Stimulated activated CD8-positive, alpha-beta memory T cell treated with anti-CD3 and anti-CD28 coated beads, Interleukin-7, amount 100 ng/mL, for 48 hours (primary cell): ENCODE measurements at places on chromosomes 1 and 21.

- DNase-seq, result no peak
Observed at GRCh38 chr1:173996995-173997394, 25.2 kb downstream of the RC3H1 start.

- no peak for DNase-seq
Observed at GRCh38 chr1:187870552-187870951, 1041.8 kb downstream of the PLA2G4A start.

DNA sequence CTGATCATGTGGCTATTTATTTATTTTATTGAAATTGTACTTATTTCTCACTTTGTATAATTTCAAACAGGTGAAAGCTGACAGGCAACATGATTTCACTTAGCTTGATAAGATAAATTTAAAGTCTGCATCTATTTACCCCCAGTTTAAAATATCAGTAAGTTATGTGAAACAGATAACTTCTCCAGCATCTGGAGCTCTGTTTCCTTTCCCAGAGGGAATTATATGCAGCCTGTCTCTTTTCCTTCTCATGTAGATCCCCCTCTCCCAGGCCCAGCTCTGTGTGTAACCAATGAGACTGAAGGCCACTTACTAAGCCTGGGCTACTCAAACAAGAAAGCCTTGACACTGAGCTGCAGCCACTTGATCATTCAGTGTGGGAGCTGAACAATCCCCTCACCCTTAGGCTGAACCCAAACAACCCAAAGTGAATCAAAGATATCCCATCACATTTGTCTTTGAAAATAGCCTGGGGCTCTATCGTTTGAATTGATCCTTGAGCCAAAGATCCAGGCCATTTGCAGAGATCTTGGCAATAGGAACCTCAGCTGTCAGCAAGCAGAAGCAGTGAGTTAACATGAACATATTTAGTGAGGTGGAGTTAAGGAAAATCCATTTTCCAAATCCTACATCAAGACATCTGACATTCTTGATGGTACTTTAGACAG is 383.9 kb downstream of the TGFB2 start:
- DNase-seq, result no peak

DNA sequence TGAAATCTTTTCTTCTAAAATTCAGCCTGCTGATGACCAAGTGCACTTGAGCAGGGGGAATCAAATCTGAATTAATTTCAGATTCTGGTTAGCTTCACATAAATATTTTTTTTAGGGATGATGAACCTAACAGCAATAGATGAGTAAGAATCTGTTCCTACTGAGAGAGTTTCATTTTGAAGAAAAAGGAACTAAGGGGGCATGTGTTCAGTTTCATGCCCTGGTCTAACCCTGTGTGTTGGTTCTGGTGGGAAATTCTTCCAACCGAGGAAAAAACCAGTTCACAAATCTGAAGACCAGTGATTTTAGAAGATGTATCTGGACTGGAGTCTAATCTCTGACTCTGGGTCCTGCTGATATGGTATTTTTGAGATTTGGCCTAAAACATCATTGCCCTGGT is 13.7 kb downstream of the SELL start:
- DNase-seq, result no peak

DNA sequence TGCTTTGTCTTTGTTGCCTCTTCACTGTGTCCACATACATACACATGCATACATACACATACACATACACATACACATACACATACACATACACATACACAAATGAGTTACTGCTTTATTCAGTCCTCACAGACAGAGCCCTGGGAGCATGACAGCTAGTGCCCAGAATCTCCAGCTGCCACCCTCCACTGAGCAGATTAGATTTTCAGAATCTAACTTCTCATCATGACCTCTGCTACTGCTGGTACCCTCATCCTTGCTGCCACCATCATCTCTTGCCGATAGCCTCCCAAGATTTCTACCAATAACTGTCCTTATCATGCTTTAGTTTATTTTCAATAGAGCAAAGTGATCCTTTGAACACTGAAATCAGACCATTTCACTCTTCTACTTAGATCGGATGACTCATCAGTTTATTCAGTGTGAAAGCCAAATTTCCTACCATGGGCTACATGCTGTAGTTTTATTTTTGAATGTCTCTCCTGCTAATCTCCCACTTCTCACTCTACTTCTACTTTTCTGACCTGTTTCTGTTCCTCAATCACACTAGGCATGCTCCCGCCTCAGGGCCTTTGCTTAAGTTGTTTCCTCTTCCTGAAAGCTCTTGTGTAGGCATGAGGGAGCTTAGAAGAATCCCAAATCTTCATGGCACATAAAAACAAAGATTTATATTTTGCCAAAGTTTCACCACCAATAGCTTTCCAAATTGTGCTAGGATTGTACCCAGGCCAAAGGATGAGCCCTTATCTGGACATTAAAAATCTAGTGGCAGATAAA is 43.0 kb downstream of the ATP6V1G3 start:
- DNase-seq, result no peak

DNA sequence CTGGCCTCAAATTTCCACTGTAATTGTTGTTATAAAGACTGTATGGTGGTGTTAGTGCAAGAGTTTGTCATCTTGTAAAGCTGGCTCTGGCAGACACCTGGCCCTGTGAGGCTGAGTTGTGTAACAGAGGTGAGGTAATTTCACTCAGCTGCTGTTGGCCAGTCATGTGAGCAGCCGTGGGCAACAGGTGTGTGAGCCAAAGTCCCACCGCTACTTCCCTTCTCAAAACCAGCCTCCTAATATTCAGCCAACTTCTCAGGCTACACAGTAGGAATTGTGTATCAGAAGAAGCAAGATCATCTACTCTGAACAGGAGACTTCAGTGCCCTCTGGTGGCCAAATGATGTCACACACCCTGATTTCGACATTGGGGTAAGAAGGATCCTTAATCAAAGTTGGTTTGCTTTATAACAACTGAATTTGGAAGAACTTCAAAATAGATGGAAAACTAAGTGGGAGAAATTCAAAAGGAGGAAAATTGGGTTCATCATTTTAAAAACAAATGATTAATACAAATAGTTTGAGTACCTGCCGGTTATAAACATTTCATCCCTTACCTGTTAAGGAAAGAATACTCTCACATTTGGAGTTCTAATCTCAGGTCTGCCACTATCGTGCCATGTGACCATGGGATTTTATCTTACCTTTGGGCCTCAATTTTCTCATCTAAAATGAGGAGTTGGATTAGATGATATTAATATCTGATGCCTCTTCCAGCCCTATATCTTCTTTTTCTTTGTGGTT is 2.6 kb upstream of the CREG1 start:
- peak; percentile 64 for DNase-seq

GRCh38 chr1:145990249-145990855 is 6.0 kb downstream of the TXNIP start:
- no peak for DNase-seq

DNA sequence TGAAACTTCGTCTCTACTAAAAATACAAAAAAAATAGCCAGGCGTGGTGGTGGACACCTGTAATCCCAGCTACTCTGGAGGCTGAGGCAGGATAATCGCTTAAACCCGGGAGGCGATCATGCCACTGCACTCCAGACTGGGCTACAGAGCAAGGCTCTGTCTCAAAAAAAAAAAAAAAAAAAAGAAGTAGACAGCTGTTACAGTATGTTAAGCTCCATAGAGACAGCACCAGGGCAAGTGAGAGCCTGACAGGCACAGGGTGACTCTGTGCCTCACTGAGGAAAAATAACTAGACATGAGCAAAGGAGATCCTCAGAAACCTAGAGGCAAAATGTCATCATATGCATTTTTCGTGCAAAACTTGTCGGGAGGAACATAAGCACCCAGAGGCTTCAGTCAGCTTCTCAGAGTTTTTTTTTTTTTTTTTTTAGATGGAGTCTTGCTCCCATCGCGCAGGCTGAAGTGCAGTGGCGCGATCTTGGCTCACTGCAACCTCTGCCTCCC is 9.0 kb upstream of the PRDX1 start:
- DNase-seq, result no peak

DNA sequence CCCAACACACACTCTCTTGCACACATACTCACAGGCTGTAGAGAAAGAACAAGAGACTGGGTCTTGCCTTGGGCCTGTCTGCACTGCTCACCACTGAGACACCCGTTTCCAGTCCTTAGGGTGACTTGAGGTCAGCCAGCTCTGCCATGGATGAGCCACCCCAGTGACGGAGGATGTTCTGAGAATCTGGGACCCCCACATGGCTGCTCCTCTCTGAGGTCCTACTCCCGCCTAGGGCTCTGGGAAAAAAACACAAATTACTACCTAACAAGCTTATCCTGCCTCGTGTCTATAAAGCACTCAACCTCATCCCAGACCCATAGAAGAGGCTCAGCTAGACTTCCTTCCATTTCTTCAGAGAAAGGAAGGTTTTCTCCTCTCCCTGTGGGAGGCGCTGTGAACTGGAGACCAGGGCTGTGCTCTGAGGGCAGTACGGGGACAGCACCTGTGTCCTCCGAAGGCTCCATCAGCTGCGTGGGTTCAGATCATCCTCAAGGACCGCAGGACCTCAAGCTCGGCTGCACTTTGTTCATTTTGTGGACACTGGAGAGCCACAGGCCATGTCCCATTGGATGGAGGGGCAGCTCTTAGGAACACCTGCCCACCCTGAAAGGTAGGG is 4.3 kb upstream of the CLEC20A start:
- DNase-seq, result no peak

- no peak for DNase-seq
Observed at GRCh38 chr1:166117776-166118175, 49.0 kb downstream of the FAM78B start.

DNA sequence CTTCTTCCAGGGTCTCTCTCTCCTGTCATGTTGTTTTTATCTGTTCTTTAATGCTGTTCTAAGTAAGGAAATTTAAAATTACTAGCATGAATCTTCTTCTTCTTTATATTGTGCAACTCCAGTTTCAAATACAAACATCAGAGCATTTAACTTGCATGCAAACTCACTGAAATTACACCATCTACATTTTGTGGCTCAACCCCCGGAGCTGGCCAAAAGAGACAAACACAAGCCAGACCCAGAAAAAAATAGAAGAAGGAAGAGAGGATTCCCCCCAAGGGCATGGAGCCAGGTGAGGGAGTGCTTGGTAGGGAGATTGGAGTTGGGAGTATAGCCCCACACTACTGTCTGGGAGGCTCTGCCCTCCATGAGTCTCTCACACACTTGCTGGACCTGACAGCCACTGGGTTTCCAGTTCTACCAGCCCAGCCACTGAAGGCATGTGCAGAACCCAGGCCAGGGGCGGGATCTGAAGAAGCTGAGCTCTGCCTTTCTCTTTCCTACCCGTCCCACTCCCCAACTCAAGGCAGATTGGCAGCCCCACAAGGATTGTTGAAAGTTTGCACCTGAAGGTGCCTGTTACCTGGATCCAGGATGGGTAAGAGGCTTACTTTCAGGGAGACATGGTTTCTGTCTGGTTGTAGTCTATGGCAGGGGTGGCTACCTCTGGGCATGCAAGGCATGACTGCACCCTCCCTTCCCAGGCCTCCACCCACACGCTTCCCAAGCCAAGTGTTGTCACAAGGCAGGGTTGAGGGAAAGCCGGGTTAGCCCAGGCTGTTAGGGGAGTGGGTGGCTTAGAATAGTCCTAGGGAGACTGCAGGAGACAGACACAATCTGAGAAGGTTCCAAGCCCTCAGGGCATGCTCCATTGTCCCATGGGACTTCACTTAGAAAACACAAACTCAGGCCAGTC is 297.2 kb downstream of the TGFB2 start:
- DNase-seq, result no peak

- no peak for DNase-seq
Observed at GRCh38 chr1:76807543-76808260, 59.6 kb upstream of the ST6GALNAC5 start.

GRCh38 chr1:107835151-107835670 is 129.8 kb downstream of the VAV3 start:
- DNase-seq, result no peak

- DNase-seq, result no peak
Observed at GRCh38 chr1:117147341-117147831, 25.8 kb upstream of the TRIM45 start.

DNA sequence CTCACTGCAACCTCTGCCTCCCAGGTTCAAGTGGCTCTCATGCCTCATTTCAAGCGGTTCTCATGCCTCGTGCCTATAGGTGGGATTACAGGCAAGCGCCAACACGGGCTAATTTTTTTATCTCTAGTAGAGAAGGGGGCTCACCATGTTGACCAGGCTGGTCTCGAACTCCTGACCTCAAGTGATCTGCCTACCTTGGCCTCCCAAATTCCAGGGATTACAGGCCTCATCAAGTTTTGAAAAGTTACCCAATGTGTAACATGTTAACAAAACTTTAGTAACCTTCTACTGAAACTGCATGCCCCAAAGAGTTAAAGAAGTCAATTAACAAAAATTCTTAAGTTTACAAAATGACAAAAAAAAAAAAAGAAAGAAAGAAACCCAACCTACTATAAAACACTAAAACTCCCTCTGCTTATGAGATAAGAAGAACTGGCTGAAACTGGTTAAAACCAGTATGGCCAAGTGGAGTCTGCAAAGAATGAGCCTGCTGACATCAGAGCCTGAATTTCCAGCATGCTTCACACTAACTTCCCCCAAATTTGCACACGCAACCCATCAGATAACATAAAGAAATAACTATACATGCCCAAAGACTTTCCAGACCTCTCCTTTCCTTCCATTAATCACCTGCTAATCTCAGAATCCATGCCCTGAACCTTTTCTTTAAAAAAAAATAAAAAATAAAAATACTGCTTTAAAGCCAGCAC is 25.5 kb upstream of the PSMG1 start:
- DNase-seq, result no peak

GRCh38 chr1:221573756-221574155 is 168.1 kb downstream of the DUSP10 start:
- DNase-seq, result no peak

- no peak for DNase-seq
Observed at GRCh38 chr1:157033357-157033876, 12.1 kb downstream of the ARHGEF11 start.

- DNase-seq, result no peak
Observed at GRCh38 chr1:184931566-184931965, 42.7 kb downstream of the NIBAN1 start.

DNA sequence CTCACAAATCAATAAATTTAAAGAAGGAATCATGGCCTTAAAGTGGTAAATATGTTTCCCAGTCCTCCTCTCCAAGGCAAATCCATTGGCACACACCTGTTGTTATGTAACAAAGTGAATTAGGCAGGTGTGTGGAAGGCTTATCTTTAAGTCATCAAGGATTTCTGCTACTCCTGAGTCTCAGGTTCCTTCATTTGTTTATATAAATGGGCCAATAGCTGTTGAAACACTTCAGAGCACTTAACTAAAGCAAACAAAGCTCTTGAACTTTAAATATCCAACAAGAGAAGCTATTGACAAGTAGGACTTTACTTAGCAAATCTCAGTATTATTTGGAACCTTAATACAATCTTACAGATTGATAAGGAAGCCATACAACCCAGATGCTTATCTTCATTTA is 99.3 kb upstream of the ESRRG start:
- no peak for DNase-seq

DNA sequence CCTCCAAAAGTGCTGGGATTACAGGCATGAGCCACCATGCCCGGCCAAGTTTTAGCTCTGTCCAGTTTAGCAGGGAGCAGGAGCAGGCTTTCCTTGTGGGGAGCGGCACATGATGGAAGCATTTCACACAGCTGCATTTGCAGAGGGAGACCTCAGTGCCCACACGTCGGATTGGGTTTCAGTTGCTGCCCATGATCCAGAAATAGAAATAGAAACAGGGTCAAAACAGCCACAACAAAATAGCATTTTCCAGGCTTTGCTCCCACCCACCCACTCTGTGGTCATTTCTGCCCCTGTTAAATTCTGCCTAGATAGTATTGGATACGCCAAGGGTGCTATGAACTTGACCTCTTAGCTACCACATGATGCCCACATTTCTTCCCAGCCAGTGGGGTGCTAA is 128.4 kb downstream of the CNIH3 start:
- DNase-seq, result no peak
